Prostate gland (tissue), 2 donors: ENCODE measurements at places on chromosomes 13 and 19.
A peak's percentile ranks its signal among the peaks of the same experiment; 100 is the strongest.

DNA sequence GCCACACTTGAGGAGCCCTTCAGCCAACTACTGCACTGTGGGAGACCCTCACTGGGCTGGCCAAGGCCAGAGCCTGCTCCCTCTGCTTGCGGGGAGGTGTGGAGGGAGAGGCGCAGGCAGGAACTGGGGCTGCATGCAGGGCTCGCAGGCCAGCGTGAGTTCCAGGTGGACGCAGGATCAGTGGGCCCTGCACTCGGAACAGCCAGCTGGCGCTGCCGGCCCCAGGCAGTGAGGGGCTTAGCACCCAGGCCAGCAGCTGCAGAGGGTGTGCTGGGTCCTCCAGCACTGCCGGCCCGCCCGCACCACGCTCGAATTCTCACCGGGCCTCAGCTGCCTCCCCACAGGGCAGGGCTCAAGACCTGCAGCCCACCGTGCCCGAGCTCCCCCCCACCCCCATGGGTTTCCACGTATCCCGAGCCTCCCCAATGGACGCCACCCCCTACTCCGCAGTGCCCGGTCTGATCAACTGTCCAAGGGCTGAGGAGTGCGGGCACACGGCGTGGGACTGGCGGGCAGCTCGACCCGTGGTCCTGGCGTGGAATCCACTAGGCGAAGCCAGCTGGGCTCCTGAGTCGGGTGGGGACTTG lies 1293.8 kb upstream of the PCDH9 start:
- no peaks in the 10 kb centered on the region for H3K4me1 ChIP-seq
- no peak for DNase-seq
- H3K36me3 ChIP-seq = no peaks in the 10 kb centered on the region
- no peaks in the 10 kb centered on the region for H3K27me3 ChIP-seq
- no peak overlapping the region for H3K4me3 ChIP-seq
- no peak overlapping the region for H3K27ac ChIP-seq

- H3K4me1 ChIP-seq = no peaks in the 10 kb centered on the region
- H3K4me3 ChIP-seq = no peak overlapping the region
- no peaks in the 10 kb centered on the region for H3K36me3 ChIP-seq
- H3K27me3 ChIP-seq = no peaks in the 10 kb centered on the region
Observed at GRCh38 chr19:3504735-3505134, 1.4 kb upstream of the FZR1 start.

DNA sequence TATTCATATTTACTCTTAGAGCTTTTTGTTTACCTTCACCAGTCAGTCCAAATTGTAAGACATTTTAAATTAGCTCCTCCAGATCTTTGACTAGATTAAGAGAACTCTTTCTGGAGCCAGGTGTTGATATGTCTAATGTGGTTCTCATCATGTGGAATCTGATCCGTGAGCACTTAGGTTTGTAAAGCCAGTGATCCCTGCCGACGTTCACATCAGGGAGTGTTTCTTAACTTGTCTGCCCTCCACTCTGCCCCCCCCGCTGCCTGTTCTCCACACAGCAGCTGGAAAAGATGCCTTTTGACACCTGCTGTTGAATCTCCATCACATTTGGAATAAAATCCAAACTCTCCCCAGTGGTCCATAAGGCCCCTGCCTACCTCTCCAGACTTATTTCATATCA lies 17.7 kb downstream of the METTL21C start:
- no peaks in the 10 kb centered on the region for H3K36me3 ChIP-seq
- H3K27me3 ChIP-seq = no peaks in the 10 kb centered on the region
- no peak for DNase-seq
- no peaks in the 10 kb centered on the region for H3K4me1 ChIP-seq
- no peak overlapping the region for H3K27ac ChIP-seq

DNA sequence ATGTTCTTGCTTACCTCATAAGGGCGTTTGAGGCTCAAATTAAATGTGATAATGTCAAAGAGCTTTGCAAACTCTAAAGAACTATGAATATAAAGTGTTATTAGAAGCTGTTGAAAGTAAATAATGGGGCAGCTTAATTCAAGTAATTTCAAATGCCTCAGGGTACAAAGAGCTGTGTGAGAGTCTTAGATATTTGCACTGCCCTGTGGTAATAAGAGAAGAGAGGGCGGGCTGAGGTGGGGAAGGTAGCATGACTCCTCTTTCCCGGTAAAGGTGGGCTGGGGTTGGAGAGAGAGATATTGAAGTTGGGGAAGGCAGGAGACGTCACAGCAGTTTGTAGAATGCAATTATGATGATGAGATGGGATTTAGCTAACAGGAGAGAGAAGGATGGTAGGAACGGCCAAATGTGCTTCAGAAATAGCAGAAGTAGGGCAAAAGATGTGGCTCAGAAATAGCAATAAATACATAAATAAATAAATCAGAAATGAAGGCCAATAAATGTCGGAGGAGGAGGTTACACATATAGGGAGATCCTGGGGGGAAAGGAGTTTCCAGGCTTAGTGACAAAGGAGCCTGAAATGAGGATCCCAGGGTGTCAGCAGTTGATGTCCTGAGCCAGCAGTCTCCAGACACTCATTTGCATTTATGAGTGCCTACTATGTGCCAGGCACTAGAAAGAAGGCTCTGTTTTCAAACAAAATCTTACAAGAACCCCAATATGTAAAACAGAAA lies 35.7 kb upstream of the RCBTB2 start:
- DNase-seq = no peak
- no peaks in the 10 kb centered on the region for H3K4me1 ChIP-seq
- H3K27me3 ChIP-seq = no peaks in the 10 kb centered on the region
- H3K4me3 ChIP-seq = no peak overlapping the region

- no peak overlapping the region for H3K27ac ChIP-seq
- H3K36me3 ChIP-seq = no peaks in the 10 kb centered on the region
- DNase-seq = no peak
- H3K4me1 ChIP-seq = no peaks in the 10 kb centered on the region
- H3K27me3 ChIP-seq = no peaks in the 10 kb centered on the region
Observed at GRCh38 chr19:12656899-12657571, 9.5 kb downstream of the MAN2B1 start.

DNA sequence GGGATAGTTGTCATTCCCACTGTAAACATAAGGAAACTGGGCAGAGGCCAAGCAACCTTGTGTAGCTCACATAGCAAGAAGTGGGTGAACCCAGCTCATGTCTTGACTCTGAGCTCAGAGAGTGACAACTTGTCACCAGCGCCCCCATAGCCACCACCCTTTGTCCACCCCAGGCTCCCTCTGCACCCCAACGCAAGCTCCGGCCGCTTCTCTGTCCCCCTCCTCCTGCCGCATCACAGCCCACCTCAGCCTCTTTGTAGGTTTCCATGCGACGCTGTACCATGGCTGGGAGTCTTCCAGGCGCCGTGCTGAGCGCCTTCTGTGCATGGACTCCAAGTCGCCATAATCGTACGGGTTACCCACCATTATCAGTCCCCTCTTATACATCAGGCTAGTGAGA lies 3.3 kb downstream of the GP6 start:
- H3K4me1 ChIP-seq = no peaks in the 10 kb centered on the region
- no peak for DNase-seq
- H3K27me3 ChIP-seq = no peaks in the 10 kb centered on the region

DNA sequence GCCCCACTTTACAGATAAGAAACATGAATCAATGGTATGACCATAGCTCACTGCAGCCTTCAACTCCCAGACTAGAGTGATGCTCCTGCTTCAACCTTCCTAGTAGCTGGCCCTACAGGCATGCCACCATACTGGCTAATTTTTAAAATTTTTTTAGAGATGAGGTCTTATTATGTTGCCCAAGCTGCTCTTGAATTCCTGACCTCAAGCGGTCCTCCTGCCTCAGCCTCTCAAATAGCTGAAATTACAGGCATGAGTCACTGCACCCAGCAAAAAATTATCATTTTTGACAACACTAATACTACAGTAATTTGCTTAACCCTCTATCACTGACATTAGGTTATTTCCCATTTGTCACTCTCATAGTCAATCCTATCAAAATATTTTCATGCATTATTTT lies 14.7 kb downstream of the CAB39L start:
- no peaks in the 10 kb centered on the region for H3K36me3 ChIP-seq
- H3K4me1 ChIP-seq = no peaks in the 10 kb centered on the region
- no peak overlapping the region for H3K27ac ChIP-seq
- no peak overlapping the region for H3K4me3 ChIP-seq

GRCh38 chr13:41820581-41821237 lies 140.2 kb downstream of the VWA8 start:
- no peaks in the 10 kb centered on the region for H3K36me3 ChIP-seq
- H3K4me3 ChIP-seq = no peak overlapping the region
- H3K27me3 ChIP-seq = no peaks in the 10 kb centered on the region
- H3K27ac ChIP-seq = no peak overlapping the region
- no peak for DNase-seq

DNA sequence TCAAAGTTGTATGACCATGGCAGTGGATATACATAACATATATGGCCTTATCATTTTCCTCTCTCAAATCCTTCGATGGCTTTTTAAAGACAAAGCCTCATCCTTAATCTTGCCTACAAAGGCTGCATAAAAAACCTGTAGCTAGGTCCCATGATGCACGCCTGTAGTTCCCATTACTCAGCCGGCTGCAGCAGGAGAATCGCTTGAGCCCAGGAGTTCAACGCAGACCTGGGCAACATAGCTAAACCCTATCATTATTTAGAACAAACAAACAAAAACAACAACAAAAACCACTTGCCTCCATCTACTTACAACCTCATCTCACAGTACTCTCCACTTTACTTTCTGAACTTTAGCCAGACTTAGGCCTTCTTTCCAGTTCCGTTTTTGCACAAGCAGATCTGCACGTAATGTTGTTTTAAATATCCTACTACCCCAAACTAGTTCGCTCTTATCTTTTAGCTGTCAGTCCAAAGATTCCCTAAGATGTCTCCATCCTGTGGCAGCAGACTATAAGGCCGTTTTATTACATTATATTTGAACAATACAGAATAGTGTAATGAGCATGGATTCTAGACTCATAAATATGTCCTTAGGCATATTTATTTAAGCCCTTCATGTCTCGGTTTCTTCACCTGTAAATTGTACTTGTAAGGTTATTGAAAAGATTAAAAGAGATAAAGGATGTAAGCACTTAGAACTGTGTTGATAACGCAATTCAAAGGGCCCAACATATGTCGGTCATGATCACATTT lies 969 bp upstream of the POMP start:
- DNase-seq = no peak
- peak overlapping the region; percentile 88 for H3K27ac ChIP-seq
- H3K4me3 ChIP-seq = peak overlapping the region; percentile 90
- H3K4me1 ChIP-seq = no peaks in the 10 kb centered on the region
- no peaks in the 10 kb centered on the region for H3K27me3 ChIP-seq

DNA sequence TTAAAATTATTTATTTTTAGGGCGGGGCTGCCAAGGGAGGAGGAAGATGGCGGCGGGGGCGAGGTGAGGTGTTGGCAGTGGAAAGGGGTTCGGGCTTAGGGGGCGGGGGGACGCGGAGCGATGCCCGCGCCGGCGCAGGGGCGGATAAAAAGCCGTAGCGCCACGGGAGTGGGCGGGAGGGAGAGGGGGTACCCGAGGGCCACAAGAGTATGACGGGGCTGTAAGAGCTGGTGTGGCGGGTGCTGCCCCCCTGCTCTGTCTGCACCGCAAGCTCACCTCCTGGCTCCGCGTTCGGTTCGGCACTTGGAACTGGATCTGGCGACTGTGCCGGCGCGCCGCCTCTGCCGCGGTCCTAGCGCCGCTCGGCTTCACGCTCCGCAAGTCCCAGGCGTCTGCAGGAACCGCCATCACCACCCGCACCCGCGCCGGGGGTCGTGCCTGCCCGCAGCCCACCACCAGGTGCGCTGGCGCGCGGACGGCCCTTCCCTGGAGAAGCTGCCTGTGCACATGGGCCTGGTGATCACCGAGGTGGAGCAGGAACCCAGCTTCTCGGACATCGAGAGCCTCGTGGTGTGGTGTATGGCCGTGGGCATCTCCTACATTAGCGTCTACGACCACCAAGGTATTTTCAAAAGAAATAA lies 265.2 kb upstream of the SGCG start:
- no peaks in the 10 kb centered on the region for H3K36me3 ChIP-seq
- H3K4me3 ChIP-seq = peak overlapping the region; percentile 43
- H3K27ac ChIP-seq = peak overlapping the region; percentile 9
- H3K4me1 ChIP-seq = no peaks in the 10 kb centered on the region
- no peaks in the 10 kb centered on the region for H3K27me3 ChIP-seq

DNA sequence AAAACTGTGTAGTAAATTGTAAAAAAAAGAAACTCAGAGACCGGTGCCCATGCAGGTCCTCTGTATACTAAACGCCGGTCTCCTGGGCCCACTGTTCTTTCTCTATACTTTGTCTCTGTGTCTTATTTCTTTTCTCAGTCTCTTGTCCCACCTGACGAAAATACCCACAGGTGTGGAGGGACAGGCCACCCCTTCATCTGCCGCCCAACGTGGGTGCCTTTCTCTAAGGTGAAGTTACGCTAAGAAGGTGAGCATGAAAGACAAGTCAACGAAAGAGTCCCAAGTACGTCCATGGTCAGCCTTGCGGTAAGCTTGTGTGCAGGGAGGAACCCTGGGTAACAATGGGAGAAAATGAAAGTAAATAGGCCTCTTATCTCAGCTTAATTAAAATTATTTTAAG lies 48.0 kb upstream of the WASF3 start:
- H3K4me1 ChIP-seq = no peaks in the 10 kb centered on the region
- no peaks in the 10 kb centered on the region for H3K27me3 ChIP-seq
- no peak overlapping the region for H3K27ac ChIP-seq
- no peak for DNase-seq
- H3K4me3 ChIP-seq = no peak overlapping the region

GRCh38 chr13:39317291-39317690 lies 279.0 kb downstream of the NHLRC3 start:
- no peaks in the 10 kb centered on the region for H3K4me1 ChIP-seq
- DNase-seq = no peak
- no peak overlapping the region for H3K4me3 ChIP-seq
- no peak overlapping the region for H3K27ac ChIP-seq
- H3K27me3 ChIP-seq = no peaks in the 10 kb centered on the region
- H3K36me3 ChIP-seq = no peaks in the 10 kb centered on the region

DNA sequence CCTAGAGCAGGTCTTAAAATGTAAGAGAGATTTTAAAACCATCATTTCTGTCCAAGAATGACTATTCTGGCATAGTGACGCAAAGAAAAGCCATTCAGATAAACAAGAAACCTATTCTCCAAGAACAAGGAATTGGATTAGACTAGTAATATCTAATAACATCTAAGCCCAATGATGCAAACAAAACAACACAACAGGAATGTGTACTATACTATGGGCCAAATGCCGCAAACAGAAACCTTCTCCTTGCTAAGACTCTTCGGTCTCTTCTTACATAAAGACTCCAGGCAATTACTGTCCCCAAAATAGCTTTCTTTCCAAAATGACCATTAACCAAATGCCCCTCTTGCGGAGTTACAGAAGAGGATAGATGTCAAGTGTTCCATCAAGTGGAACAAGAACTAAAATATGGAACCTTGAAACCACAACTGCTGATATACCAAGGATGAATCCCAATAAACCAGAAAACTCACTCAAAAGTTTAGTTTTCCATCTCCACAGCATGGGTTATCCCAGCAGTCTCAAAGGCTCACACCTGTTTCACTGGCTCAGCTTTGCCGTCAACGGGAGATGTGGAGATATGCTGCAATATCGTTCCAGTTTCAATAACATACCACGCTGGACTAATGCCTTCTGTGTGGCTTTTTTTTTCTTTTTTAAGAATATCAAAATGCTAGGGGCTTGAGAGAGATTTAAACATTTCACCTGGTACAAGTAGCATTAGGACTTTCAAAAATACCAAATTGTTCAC lies 76.2 kb downstream of the FOXO1 start:
- no peak overlapping the region for H3K4me3 ChIP-seq
- no peak for DNase-seq
- no peaks in the 10 kb centered on the region for H3K36me3 ChIP-seq
- H3K27ac ChIP-seq = no peak overlapping the region
- H3K27me3 ChIP-seq = no peaks in the 10 kb centered on the region

GRCh38 chr13:37595162-37595561 lies 3.4 kb downstream of the POSTN start:
- no peaks in the 10 kb centered on the region for H3K27me3 ChIP-seq
- H3K36me3 ChIP-seq = no peaks in the 10 kb centered on the region
- no peaks in the 10 kb centered on the region for H3K4me1 ChIP-seq
- no peak overlapping the region for H3K27ac ChIP-seq
- no peak for DNase-seq
